ENCODE measurements at places on chromosomes 3 and 15. TPM values are rescaled to one million over a fixed set of nuclear protein-coding genes. Genes with fewer than 3 reads are reported as not detected.

TM4SF4 gene
- polyA plus RNA-seq = not detected

ARGFX gene
- not detected for polyA plus RNA-seq

ZPLD1 gene
- polyA plus RNA-seq = not detected

CCR4 gene
- polyA plus RNA-seq = 3.3 TPM

IGSF10 gene
- polyA plus RNA-seq = not detected

PDZRN3 gene
- polyA plus RNA-seq = 0.37 TPM

MCTP2 gene
- polyA plus RNA-seq = 0.33 TPM

RBM6 gene
- polyA plus RNA-seq = 62.1 TPM

MUSTN1 gene
- not detected for polyA plus RNA-seq

CTXN2 gene
- not detected for polyA plus RNA-seq

KLHL40 gene
- polyA plus RNA-seq = not detected

ERICH6 gene
- polyA plus RNA-seq = not detected

CACNA2D3 gene
- not detected for polyA plus RNA-seq

CGNL1 gene
- polyA plus RNA-seq = not detected

IGDCC3 gene
- polyA plus RNA-seq = not detected

CFAP44 gene
- polyA plus RNA-seq = 1.7 TPM

FEZF2 gene
- not detected for polyA plus RNA-seq

GOLGA6L7 gene
- polyA plus RNA-seq = not detected

CEP63 gene
- polyA plus RNA-seq = 36.2 TPM

SLC35G2 gene
- polyA plus RNA-seq = 0.80 TPM

NANOGP8 gene
- not detected for polyA plus RNA-seq

GRK7 gene
- polyA plus RNA-seq = 0.05 TPM

MYRIP gene
- polyA plus RNA-seq = 0.04 TPM

EID1 gene
- polyA plus RNA-seq = 210 TPM

LRRC2 gene
- not detected for polyA plus RNA-seq

SCN5A gene
- not detected for polyA plus RNA-seq

LCTL gene
- 0.34 TPM for polyA plus RNA-seq

ITPKA gene
- 0.12 TPM for polyA plus RNA-seq

NPAP1 gene
- polyA plus RNA-seq = not detected

RBP2 gene
- polyA plus RNA-seq = not detected

SLC27A2 gene
- polyA plus RNA-seq = 0.98 TPM

IQSEC1 gene
- polyA plus RNA-seq = 9.0 TPM

ADAMTSL3 gene
- polyA plus RNA-seq = 0.08 TPM

SV2B gene
- 1.6 TPM for polyA plus RNA-seq

CILP gene
- polyA plus RNA-seq = not detected

C3orf70 gene
- polyA plus RNA-seq = not detected

SPATA12 gene
- 0.32 TPM for polyA plus RNA-seq

RETNLB gene
- polyA plus RNA-seq = not detected

CCDC54 gene
- polyA plus RNA-seq = not detected

TGM5 gene
- 8.3 TPM for polyA plus RNA-seq

SPRED1 gene
- 0.29 TPM for polyA plus RNA-seq

NOP10 gene
- 590 TPM for polyA plus RNA-seq

INSYN1 gene
- polyA plus RNA-seq = not detected

XPC gene
- polyA plus RNA-seq = 46.4 TPM

CAND2 gene
- 0.48 TPM for polyA plus RNA-seq

AHSG gene
- not detected for polyA plus RNA-seq

GPR62 gene
- not detected for polyA plus RNA-seq

ADGRG7 gene
- not detected for polyA plus RNA-seq

DGKG gene
- polyA plus RNA-seq = 4.8 TPM

Measured in GM12878 (cell line).